ENCODE measurements at places on chromosomes 6 and 20.

GRCh38 chr20:50191544-50192363 is 1.1 kb downstream of the CEBPB start:
- DNase-seq = peak; percentile 50

- no peak for DNase-seq
Measured at GRCh38 chr6:152375197-152375596, 262.0 kb downstream of the SYNE1 start.

DNA sequence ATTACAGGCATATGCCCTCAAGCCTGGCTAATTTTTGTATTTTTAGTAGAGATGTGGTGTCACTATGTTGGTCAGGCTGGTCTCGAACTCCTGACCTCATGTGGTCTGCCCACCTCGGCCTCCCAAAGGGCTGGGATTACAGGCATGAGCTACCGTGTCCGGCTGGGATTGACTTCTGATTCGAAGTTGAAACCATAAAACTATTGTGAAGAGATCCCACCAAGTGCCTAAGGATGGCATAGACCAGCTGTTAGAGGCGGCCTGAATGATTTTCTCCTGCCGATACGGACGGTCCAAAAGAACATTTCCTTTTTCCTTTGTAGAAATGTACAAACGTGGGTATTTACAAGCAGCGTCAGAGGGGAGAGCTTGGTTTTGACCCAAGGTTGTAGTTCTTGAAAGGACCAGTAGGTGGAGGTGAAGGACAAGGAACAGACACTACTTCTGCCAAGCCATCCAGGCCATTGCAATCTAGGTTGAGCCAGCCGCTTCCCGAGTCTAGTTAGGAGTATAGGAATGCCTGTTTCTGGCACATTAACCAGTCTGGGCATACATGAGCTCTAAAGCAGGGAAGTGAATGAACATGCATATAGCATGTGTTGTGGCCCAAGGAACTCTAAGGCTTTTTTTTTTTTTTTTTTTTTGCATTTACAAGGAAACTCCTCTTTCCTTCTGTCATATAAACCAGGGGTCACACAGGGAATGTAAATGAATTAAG is 29.0 kb downstream of the MOCS3 start:
- no peak for DNase-seq

DNA sequence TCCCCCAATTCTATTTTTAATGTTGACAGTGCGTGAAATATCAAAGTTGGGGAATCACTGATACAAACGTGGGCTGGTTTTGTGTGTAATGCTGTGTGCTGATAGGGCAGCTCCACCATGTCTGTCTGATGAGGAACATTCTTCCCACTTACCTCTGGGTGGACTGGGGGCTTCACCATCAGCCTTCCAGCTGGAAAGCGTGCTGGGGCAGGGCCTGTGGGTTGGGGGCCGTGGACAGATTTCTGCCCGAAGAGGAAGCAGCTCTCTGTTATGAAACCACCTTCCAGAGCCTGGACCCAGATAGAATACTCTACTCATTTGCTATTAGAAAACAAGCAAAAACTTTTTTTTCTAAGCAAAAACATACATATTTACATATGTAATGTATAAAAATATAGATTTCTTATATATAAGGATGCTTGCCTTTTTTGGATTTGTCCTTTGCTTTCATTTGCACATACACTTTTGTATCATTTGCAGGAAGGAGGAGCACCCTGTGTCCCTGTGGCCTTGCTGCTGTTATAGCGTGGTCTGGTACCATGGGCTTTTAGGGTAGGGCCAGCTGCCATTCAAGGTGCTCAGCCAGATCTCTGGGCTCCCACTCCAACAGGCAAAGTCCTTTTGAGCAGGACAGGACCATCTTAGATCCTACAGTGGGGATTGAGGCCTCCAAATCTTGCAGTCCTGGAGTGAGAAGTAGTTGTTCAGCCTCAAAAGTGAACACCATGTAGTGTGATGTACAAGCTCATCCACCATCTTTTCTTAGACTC is 48.1 kb downstream of the DUSP22 start:
- DNase-seq = peak; percentile 5

DNA sequence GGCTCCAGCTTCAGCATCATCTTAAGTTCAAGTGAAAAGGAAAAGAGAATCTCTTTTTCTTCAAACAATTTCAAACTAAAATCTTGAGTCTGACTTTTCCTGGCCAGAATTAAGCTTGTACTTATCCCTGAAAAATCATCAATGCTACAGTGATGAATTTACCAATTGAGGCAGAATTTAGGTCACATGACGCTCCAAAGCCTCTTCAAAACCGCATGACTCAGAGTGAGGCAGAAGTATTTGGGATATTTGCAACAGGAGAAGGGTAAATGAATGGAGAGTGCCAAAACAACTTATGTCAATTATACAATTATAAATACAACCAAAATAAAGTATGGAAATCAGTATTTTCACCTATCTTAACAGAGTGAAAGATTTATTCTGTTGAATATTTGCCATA is 515.5 kb downstream of the COL12A1 start:
- DNase-seq = no peak

DNA sequence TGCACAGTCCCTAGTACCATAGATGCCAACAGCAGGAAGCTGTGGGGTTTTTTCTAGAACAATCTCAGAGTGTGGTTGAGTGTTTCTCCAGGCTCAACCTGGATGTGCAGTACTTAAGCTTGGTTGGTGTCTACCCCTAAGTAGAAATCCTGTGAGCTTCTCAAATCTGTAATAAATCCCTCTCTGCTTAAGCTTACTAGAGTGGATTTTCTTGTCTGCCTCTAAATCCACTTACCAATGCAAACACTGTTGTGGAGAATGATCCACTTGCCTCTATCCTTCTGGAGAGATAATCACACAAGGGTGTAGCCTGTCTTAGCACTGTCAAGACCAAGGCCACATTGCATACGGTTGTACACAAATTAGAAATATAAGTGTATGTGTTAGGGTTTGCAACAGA is 43.3 kb upstream of the CLIC5 start:
- no peak for DNase-seq

- DNase-seq = peak; percentile 64
Measured at GRCh38 chr6:138307816-138308730, 69.6 kb upstream of the SMIM28 start.

- no peak for DNase-seq
Measured at GRCh38 chr20:16671753-16672152, 58.1 kb upstream of the SNRPB2 start.

DNA sequence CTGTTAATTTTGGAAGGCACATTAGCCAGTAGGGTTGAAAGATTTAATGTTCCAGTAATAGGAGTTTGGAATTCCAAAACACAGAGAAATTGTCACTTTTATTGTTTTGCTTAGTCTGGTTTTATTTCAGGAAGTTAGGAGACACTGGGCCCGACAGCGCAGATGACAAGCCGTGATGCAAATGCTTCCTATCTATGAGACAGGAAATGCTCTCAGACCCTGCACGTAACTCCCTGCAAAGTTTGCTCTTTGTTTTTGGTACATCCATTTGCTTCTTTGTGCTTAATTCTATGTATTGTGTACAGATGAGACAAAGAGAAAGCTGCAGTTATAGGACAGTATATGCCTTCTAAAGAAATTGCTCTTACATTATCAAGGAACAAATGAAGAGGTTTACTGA is 201.6 kb upstream of the SGK1 start:
- peak; percentile 47 for DNase-seq

DNA sequence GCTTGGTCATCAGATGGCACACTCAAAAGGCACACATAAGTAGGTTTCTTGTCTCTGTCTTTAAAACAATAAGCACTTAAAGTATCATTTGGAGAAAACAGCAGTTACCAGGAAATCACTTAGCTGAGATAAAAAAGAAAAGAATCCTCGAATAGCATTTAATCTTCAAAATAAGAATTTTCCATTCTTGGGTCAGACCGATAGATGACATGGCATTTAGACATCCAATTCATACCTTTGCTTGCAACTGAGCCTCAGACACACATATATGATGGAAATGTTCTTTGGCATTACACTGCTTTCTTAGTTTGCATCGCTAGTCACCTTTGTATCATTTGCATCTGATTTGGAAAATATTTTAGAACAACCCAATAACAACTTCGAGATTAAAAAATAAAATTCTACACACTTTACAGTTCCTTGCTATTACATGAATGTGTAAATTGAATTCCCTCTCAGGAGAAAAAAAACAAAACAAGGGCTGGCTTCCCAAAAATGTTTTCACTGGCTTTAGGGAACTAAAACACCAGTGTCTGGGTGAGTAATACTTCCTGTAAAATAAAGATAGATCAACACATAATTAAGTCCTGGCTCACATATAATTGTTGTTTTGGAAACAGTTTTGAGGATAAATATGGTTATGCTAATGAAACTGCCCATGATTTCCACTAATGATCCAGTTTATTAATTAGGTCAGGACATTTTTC is 1.3 kb upstream of the RNF217 start:
- DNase-seq = no peak

DNA sequence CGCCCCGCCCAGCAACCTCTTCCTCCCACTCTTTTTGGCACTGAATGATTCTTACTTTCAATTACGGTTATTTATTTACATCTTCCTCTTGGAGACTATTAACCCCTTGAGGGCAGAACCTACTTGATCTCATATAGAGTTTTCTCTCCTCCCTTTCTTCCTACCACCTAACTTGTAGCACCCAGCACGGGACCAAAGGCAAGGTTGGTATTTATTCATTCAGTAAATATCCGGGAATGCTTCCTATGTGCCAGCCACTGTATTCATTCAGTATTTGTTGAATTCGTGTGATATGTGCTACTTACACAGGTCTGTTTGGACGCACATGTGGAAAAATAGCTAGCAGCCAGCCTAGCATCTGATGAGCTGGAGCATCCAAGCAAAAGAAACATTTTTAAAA is 1.3 kb upstream of the CNKSR3 start:
- no peak for DNase-seq

DNA sequence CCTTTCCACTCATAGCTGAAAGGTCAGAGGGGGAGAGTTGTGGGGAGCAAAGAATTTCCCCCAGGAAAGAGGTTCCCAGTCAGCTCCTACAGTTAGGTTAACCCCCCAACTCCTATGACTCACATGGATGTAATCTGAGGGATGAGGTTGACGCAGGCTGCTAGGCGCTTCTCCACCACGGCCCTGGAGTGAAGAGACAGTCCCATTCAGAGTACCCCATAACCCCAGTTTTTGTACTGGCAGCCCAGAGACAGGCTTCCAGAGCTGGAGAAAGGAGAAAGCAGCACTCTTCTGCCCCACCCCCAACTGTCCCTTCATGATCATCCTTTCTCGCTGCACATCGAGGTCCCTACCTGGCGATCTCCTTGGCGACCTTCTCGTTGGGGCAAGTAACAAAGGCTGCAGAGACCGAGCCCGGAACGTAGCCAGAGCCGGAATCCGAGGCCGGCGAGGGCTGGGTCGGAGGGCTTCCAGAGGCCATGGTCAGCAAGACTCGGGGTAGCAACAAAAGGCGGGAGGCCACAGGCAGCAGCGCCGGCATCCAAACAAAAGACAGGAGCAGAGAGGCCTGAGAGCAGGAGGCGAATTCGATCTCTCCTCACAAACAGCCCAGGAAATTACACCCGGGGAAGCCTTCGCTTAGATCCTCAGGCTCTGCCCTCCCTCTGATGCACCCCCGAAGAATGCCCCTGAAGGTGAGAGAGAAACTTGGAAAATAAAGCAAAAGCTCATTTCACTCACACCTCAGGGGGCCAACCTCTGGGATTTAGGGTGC is 592 bp downstream of the CUTA start:
- DNase-seq = no peak

Data from right cardiac atrium (tissue), 5 donors.